Stimulated activated CD8-positive, alpha-beta memory T cell treated with anti-CD3 and anti-CD28 coated beads, Interleukin-7, amount 100 ng/mL, for 1 hour (primary cell): ENCODE measurements at places on chromosomes 1 and 21.

- DNase-seq: peak; percentile 81
Measured at GRCh38 chr1:45750298-45751038, at the start of gene IPP. Gene IPP, minus strand, starts transcription at chr1:45750653. Its CDS starts 4,242 bp downstream, at chr1:45746411.

DNA sequence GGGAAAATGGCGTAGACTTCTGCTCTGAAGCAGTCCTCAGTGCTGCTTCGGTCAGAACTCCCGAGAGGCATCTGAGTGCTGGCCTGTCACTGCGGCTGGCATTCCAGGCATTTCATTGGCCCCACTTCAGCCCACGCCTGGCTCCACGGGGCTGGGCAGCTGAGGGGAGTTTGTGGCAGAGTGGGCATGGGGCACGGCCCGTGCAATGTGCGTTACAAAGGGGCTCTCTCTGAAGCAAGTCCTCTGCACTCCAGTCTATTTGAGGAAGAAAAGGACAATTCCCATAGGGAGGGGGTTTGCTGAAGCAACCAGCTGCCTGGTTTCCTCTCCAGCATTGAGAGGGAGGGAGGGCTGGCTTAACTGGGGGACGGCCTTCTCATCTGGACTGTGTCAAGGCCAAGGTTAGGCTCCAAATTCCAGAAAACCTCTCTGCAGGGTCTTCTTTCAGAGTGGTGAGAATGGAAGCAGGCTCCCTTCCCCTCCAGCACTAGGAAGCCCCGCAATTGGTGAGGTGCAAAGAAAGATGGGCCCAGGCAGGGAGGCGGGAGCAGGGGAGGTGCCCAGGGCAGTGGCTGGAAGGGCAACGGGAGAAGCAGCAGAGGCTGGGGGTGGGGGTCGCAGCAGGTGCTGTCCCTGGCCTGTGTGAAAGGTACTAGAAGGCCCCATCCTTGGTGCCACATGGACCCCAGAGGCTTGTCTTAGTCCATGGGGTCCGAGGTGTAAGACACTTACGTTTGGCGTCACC lies 21.1 kb upstream of the GPR157 start:
- DNase-seq: no peak

DNA sequence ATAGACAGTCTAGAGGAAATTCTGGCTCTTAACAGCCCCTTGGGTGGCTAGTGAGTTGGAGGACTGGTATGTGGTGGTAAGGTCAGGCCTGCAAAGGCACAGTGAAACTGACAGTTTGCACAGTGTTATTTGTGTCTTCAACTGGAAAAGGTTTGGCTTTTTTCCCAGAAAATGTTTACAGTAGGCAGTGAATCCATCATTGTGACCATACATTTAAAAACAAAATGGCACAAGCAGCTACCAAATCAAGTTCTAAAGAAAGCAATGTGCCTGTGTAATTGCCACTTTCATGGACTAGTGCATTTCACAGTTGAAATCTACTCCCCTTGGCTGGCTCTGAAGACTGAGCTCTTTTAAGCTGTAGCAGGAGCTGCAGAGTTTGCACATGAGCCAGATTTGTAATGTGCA lies 24.8 kb downstream of the ATPAF1 start:
- DNase-seq: no peak

- DNase-seq: no peak
Measured at GRCh38 chr21:27060190-27060589, 93.3 kb upstream of the ADAMTS5 start.

GRCh38 chr1:183087001-183087400 lies 63.8 kb downstream of the LAMC1 start:
- DNase-seq: no peak

- no peak for DNase-seq
Measured at GRCh38 chr1:117852853-117853553, 76.4 kb downstream of the GDAP2 start.
